Activated T-cell treated with anti-CD3 and anti-CD28 coated beads for 1 hour (primary cell): ENCODE measurements at places on chromosomes 7 and 10.

- DNase-seq = no peak
Measured at GRCh38 chr7:135723411-135723810, 4.6 kb downstream of the SLC13A4 start.

DNA sequence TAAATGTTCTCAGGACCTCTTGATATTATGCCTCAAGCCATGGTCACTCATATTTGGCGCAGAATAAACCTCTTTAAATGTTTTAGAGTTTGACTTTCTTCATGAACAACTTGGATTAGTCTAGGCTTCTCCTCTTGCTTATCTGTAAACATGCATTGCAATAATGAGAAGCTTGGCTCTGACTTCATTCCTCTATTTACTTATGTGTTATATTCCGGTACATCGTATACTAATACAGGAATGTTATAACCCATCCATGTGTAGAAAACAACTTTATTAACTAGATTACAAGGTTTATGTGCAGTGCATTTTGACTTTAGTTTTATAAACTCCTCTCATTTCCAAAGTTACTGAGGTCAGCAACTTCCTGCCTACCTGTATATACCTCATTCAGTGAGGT is 944.3 kb upstream of the GHITM start:
- no peak for DNase-seq

- DNase-seq = no peak
Measured at GRCh38 chr7:97446361-97446760, 285.5 kb upstream of the TAC1 start.

DNA sequence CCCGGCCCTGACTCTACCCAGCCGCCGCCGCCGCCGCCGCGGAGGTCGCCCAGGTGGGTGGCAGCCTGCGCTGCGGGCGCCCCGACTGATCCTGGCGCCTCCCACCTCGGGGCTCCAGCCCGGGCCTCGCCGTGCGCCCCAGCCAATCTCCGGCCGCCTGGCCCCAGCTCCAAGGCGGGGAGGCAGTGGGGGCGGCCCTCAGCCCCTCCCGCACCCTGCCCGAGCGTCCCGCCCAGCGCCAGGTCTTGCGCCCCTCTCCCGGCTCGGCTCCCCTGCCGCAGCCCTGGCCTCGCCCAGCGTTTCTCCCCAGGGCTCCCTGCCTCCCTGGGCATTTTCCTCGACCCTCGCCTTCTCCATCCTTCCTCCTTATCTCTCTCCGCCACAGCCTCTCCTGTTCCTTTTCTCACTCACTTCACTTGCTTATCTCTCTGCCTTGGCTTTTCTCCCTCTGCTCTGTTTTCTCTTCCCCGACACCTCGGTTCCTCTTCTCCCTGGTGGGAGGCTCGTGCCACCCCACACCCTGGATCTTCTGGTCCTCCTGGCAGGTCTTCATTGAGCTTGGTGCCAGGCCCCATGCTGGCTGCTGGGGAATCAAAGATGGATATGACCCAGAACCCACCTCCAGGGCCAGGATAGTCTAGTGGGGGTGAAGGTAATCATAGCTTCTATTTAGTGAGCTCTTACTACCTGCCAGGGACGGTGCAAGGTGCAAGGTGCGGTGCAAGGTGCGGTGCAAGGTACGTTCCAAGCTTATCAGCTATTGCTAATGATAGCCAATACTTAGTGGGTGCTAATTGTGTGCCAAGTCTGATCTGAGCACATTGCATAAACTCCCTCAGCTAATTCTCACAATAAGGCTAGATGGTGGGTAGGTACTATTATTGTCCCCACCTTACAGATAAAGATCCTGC is at the start of gene SFRP5:
Gene SFRP5 (minus strand): TSS at position 87 of the 911 bp plus-strand sequence. CDS start 166 bp downstream, outside the sequence.
- DNase-seq = no peak

DNA sequence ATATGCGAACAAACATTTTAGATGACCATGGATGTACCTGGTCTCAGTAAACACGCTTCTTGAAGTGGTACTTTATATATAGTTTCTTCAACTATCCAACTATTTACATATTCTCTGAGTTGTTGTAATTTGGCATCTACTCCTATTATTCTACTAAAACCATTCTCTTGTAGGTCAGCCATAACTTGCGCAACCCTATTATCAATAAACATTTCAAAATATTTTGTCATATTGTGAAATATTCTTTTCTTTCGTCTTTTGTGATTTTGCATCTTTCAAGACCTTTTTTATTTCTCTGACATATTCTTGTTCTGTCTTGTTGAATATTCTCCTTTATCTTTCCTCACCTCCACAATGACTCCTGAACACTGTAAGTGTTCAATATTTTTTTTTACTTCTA is 753.3 kb downstream of the NXPH1 start:
- no peak for DNase-seq
